Activated naive CD8-positive, alpha-beta T cell treated with anti-CD3 and anti-CD28 coated beads, Interleukin-2, amount 10 ng/mL, durations not matched to agents 7 days and 5 days (primary cell): ENCODE measurements at places on chromosomes 7 and 10. TPM values are rescaled to one million over a fixed set of nuclear protein-coding genes. Genes with fewer than 3 reads are reported as not detected.
A peak's percentile ranks its signal among the peaks of the same experiment; 100 is the strongest.

Gene HOXA10
- total RNA-seq, result not detected

Gene WASHC2C
- total RNA-seq, result 44.7 TPM

Gene FBXO24
- total RNA-seq, result 1.1 TPM

Gene NUTM2A
- total RNA-seq, result 0.79 TPM

Gene CCL26
- not detected for total RNA-seq

Gene TCAF2
- 20.9 TPM for total RNA-seq

Gene NUTM2B
- total RNA-seq, result 1.8 TPM

Gene DPYSL4
- total RNA-seq, result 5.2 TPM

Gene KCNH2
- total RNA-seq, result 0.54 TPM

Gene BPGM
- 13.1 TPM for total RNA-seq

Gene TLX1
- not detected for total RNA-seq

Gene FAM131B
- 2.9 TPM for total RNA-seq

Gene CNTNAP2
- not detected for total RNA-seq

Gene NHLRC2
- total RNA-seq, result 26.3 TPM

DNA sequence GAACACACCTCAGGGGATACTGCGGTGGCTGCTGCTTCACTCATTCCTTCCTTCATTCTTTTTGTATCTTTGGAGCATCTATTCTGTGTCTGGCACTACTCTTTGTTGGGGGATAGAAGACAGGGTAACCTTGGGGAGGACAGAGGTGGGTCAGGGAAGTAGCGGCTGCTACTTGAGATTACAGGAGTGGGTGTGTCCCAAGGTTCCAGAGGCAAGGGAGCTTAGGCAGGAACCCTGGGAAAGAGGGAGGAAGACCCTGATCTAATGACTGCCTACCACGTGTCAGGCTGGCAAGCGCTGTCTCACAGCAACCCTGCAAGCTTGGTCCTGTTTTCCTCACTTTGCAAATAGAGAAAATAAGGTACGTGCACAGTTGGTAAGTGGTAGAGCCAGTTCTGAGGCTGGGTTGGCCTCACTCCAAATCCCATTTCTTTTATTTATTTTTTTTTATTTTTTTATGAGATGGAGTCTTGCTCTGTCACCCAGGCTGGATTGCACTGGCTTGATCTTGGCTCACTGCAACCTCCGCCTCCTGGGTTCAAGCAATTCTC lies 985.9 kb upstream of the ZNF722 start:
- no peak for DNase-seq

DNA sequence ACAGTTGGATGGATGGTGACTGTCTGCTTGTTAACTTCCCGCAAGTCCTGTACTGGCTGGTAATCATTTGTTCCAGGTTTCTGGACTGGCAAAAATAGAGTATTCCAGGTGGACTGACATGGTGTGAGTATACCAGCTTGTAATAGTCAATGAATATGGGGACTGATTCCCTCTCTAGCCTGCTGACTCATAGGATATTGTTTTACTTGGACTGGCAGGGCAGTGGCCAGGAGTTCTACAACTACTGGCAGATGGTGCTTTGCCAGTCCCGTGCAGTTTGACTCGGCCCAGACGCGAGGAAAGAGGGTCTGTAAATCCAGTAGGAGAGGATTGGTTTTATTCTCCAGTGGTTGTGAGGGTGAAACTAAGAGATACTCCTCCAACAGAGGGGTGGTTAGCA lies 78.0 kb downstream of the PRR15 start:
- no peak for DNase-seq

DNA sequence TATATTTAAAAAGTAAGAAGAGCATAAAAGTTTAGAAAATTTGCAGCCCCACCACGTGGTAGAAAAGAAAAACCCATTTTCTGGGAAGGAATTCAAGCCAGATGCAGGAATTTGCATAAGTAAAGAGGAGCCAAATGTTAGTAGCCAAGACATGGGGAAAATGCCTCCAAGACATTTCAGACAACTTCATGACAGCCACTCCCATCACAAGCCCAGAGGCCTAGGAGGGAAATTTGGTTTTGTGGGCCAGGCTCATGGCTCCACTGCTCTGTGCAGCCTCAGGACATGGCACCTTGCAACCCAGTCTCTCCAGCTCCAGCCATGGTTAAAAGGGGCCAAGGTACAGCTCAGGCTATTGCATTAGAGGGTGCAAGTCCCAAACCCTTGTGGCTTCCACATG lies 411.9 kb downstream of the THSD7A start:
- no peak for DNase-seq

DNA sequence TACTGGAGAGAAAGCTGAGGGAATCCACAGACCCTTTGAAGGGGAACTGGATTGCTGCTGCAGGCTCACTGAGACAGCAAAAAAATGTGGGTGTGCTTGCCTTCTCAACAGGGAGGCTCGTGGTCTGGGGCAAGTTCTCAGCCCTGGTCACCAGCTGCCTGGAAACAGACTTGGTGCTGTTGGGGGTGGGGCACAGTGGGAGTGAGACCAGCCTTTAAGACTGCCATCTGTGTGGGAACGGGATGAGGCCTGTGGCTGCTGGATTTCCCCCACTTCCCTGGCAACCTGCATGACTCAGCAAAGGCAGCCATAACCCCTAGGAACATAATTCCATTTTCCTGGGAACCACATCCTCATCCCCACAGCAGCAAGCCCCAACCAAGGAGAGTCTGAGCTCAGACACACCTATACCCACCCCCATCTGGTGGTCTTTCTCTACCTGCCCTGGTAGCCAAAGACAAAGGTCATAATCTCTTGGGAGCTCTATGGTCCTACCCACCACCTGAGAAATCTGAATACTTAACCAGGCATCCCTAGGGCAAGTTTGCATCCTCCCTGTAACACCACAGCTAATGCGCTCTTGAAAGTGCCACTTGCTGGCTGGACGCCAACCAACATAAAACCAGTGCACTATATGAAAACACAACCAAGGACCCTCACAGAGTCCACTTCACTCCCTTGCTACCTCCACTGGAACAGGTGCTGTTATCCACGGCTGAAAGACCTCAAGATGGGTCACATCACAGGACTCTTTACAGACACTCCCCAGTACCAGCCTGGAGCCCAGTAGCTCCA lies 45.0 kb upstream of the TFEC start:
- DNase-seq, result no peak

- DNase-seq, result no peak
Measured at GRCh38 chr7:86448856-86449255, 194.9 kb upstream of the GRM3 start.

- no peak for DNase-seq
Measured at GRCh38 chr10:2994221-2994961, 73.0 kb upstream of the PFKP start.

GRCh38 chr7:137633133-137633532 lies 213.6 kb downstream of the DGKI start:
- no peak for DNase-seq

DNA sequence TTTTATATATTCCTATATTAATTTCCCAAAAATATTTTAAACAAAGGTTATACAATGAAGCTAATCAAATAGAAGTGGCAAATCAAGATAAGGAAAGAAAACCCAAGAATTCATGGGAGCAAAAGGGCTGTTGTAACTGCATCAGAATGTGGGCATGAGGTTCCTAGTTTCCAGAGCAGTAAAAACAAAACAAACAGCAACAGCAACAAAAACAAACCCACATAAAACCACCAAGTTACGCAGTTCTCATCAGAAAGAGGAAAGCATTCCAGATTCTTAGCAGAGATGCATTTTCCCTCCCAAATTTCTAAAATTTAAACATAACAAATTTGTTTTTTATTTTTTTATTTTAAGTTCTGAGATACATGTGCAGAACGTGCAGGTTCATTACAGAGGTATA lies 34.8 kb upstream of the MSMB start:
- DNase-seq, result no peak

- no peak for DNase-seq
Measured at GRCh38 chr7:76225951-76226350, 24.3 kb downstream of the SRRM3 start.

DNA sequence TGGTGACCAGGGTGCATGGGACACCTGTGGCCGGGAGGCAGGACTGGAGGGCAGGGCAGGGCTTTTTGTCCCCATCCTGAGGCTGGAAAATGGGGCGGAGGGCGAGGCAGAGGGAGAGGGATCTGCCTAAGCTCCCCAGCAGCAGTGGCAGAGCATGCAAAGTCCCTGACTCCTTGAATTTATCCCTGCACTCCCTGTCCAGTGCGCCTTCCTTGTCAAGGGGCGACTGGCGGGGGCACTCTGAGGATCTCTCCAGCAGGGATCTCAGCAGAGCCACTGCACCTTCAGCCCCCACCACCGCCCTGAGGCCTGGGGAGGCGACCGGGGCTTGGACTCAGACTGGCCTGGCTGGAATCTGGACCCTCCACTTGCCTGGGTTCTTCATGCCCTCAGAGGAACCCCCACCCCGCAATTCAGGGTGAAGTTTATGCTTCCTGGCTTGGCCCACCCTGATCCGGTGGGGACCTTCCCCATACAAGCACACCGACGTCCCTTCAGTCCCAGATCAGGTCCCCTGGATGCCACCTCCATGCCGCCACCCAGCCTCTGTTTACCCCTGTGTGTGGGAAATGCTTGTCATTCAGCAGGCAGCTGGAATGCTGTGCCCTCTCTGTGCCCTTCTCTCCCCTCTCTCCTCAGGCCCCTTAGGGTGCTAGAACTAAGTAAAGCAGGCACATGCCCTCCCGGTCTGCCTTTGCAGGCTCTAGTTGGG lies 46.3 kb downstream of the CDH23 start:
- DNase-seq, result no peak

GRCh38 chr10:67015225-67015624 lies 89.4 kb downstream of the LRRTM3 start:
- no peak for DNase-seq

- DNase-seq, result no peak
Measured at GRCh38 chr7:136938476-136938875, 70.0 kb downstream of the CHRM2 start.

- DNase-seq, result no peak
Measured at GRCh38 chr10:96863922-96864543, 31.9 kb downstream of the LCOR start.

DNA sequence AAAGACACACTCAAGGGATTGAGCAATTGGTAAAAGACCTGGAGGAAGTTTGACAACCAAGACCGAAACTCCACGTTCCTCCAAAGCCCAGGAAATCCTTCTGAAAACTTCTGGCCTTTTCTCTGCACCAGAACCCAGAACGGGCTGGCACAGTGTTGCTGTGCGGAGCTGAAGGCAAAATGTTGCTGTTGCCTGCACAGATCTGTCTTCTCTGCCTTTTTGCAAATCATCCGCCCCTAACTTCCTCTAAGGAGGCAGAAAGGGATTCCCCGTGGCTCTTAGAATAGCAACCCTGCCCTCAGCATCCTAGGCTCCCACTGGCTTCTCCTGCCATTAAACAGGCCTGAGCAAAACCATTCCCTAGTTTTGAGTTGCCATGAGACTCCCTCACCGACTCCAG lies 44.9 kb downstream of the FIGNL1 start:
- no peak for DNase-seq

- peak; percentile 15 for DNase-seq
Measured at GRCh38 chr10:69498711-69499471, 47.6 kb downstream of the TSPAN15 start.

- DNase-seq, result no peak
Measured at GRCh38 chr7:25381818-25382589, 153.7 kb upstream of the NPVF start.

GRCh38 chr10:14126697-14127440 lies 203.9 kb downstream of the FRMD4A start:
- DNase-seq, result no peak

DNA sequence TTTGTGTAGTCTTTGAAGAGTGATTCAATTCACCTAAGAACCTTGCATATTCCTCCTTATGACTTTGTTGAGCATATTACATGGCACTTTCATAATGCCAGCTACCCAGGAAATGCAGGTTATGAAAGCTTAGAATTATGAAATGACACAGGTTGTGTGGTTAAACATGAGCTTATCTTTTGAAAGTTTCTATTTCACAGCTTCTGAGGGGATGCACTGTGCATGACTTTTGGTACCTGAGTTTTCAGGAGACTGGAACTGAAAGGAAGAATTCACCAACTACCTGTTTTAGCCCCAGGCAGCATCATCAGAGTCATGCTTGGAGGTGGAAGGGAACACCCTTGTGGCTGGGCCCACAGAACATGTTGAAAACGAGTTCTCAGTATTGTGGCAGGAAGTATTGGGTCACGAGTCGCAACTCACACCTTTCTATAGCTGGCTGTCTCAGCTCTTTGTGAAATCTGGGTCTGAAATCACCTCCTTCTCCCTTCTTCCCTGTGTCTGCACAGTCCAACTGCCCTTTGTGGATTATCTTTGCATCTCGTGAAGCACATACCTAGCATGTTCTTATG lies 228.2 kb downstream of the PTEN start:
- peak; percentile 53 for DNase-seq

DNA sequence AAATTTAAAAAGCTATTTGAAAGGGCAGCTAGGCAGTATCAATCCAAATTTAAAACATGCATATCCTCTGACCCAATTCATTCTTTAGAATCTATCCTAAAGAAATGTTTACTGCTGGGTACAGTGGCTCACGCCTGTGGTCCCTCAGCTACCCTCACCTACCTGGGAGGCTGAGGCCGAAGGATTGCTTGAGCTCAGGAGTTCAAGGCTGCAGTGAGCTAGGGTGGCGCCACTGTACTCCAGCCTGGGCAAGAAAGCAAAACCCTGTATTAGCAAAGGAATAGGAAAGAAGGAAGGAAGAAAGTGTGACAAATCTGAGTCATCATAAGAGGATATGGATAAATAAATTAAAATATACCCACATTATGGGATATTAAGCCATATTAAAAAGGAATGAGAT lies 36.3 kb downstream of the C7orf33 start:
- DNase-seq, result no peak

GRCh38 chr7:95906851-95907250 lies 134.5 kb downstream of the DYNC1I1 start:
- no peak for DNase-seq

- DNase-seq, result no peak
Measured at GRCh38 chr10:117476281-117476680, 66.3 kb upstream of the EMX2 start.
